ENCODE measurements at places on chromosomes 2 and 18.

DNA sequence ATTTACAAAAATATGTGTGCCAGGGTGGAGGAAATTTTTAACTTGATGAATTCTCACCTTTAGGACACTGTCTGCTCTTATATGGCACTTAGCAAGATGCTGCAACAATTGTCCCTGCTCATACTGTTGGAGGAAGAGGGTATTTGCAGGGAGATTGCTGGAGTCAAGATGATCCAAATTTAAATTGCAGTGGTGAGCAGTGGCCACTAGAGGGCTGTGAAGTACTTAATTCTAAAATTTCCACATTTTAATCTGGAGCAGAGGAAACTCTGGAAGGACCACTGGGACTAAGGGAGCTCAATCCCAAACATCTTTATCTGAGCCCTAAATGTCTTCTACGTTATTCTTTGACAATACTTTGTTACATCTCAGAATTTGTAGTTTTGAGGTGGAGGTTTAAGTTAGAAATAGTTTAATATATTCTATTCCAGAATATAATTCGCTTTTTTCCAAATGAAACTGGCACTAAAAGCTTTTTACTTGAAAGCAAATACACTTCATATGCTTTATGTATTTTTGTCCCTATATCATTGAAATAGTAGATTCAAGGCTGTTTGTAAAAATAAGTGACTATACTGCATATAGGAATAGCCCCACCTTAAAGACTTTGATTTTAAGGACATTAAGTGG is 33.0 kb upstream of the PTH2R start:
- no peaks in the 10 kb centered on the region for H3K4me1 ChIP-seq
- H3K27me3 ChIP-seq, result peaks cover 7% of the 10 kb centered on the region

DNA sequence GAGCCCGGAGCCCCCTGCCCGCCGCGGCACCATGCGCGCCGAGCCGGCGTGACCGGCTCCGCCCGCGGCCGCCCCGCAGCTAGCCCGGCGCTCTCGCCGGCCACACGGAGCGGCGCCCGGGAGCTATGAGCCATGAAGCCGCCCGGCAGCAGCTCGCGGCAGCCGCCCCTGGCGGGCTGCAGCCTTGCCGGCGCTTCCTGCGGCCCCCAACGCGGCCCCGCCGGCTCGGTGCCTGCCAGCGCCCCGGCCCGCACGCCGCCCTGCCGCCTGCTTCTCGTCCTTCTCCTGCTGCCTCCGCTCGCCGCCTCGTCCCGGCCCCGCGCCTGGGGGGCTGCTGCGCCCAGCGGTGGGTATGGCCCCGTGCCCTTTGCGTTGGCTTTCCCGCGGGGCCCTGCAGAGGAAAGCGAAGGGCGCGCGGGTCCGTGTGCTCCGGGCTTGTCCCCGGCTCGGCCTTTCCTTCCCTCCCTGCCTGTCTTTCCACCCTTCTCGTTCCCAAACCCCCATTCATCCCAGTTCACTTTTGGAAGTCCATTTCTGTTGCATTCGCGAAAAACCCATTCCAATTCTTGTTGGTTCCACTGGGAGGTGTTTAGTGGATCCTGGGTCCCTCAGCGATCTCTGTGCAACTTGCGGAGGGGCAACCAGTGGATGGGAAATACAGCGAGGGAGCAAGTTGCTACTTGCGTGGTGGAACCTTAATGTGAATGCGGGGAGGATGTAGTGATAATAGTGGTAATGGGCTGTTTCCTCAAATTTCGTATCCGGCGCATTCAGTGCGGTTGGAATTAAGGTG is 599 bp downstream of the ADAM23 start:
- H3K4me3 ChIP-seq, result no peak overlapping the region
- no peaks in the 10 kb centered on the region for H3K36me3 ChIP-seq
- DNase-seq, result no peak
- no peak overlapping the region for H3K27ac ChIP-seq
- no peaks in the 10 kb centered on the region for H3K4me1 ChIP-seq
- H3K27me3 ChIP-seq, result no peaks in the 10 kb centered on the region

GRCh38 chr2:182229297-182229696 is 197.5 kb downstream of the PDE1A start:
- no peak overlapping the region for H3K27ac ChIP-seq
- no peak overlapping the region for H3K4me3 ChIP-seq

GRCh38 chr2:130286983-130287655 is 55.6 kb upstream of the IMP4 start:
- H3K27ac ChIP-seq, result no peak overlapping the region
- H3K4me1 ChIP-seq, result no peaks in the 10 kb centered on the region
- H3K4me3 ChIP-seq, result no peak overlapping the region
- H3K27me3 ChIP-seq, result no peaks in the 10 kb centered on the region
- H3K36me3 ChIP-seq, result no peaks in the 10 kb centered on the region

DNA sequence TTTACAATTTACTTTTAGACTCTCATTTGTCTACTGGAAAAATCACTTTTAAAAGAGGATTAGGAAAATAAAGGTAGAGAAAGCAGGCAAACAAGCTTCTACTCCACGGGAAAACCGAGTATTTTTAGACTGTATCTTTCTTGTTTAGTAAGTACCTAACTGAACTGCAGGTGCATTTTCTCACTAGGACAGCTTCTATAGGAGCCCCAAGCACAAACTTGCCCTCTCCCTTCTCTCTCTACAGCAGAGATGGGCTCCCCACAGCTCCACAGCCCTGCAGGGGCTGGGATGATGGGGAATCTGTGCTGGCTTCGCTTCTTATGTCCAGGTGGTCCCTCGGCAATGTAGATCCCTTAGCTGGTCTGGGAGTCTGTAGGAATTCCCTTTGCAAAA is 16.2 kb downstream of the PSTPIP2 start:
- H3K4me1 ChIP-seq, result peaks cover 32% of the 10 kb centered on the region
- H3K27ac ChIP-seq, result peak overlapping the region; percentile 83
- H3K4me3 ChIP-seq, result no peak overlapping the region
- H3K36me3 ChIP-seq, result no peaks in the 10 kb centered on the region
- no peak for DNase-seq

- H3K4me3 ChIP-seq, result no peak overlapping the region
- no peak for DNase-seq
- no peaks in the 10 kb centered on the region for H3K27me3 ChIP-seq
- H3K27ac ChIP-seq, result no peak overlapping the region
- peaks cover 100% of the 10 kb centered on the region for H3K36me3 ChIP-seq
Observed at GRCh38 chr2:196149948-196150347, 21.4 kb downstream of the STK17B start.

- no peak for DNase-seq
- no peaks in the 10 kb centered on the region for H3K27me3 ChIP-seq
- H3K36me3 ChIP-seq, result no peaks in the 10 kb centered on the region
- H3K4me3 ChIP-seq, result no peak overlapping the region
Observed at GRCh38 chr2:75006041-75006440, 47.6 kb downstream of the POLE4 start.

DNA sequence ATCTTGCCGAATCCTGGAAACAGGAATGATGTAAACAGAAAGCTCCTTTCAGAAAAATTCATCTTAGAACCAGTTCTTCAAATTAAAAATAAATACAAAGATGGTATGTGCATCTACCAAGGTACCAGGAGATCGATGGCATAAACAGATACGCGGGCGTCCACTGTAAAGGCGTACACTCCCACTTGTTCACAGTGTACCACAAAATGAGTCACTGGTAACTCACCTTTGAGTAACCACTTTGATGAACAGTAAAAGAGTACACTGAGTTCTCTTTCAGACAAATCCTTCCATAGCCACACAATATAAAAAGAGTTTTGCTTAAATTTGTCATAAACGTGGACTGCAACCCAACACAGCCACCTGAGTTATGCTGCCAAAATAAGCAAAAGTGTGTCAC is 128.3 kb downstream of the DNER start:
- peaks cover 8% of the 10 kb centered on the region for H3K27me3 ChIP-seq
- DNase-seq, result no peak
- no peaks in the 10 kb centered on the region for H3K4me1 ChIP-seq
- H3K4me3 ChIP-seq, result no peak overlapping the region

DNA sequence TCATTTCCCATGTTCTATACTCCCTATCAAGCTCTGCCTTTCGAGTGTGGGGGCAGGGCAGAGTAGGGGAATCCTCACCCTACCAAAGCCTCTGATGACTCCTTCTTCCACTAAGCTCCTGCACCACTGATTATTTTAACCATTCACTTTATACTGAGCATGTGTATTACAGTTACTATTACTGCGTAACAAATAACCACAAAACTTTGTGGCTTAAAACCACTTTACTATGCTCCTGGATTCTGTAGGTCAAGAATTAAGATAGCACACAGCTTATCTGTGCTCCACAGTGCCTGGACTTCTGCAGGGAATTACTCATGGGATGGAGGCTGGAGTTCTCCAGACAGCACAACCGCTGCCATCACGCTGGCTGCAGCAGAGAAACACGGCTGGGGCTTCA is 117.4 kb upstream of the DNAJC10 start:
- H3K27ac ChIP-seq, result no peak overlapping the region
- H3K36me3 ChIP-seq, result no peaks in the 10 kb centered on the region
- H3K4me3 ChIP-seq, result no peak overlapping the region
- H3K27me3 ChIP-seq, result peaks cover 4% of the 10 kb centered on the region

DNA sequence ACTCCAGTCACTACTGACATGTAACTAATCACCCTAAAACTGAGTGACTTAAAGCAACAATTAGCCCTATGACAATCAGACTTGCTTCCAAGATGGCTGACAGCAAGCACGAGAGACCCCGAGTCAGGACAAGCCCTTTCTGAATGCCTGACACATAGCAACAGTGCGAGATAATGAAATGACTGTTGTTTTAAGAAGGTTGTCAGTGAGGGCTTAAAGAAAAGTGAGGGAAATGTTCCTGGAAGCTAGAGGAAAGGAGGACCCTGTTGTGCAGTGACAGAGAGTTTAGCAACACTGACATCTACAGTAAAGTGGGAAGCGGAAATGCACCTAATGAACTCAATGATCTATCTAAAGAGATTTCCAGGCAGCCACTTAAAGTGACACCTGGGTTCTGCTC is 163.1 kb downstream of the STK39 start:
- H3K27ac ChIP-seq, result no peak overlapping the region
- no peak for DNase-seq
- peaks cover 7% of the 10 kb centered on the region for H3K4me1 ChIP-seq

DNA sequence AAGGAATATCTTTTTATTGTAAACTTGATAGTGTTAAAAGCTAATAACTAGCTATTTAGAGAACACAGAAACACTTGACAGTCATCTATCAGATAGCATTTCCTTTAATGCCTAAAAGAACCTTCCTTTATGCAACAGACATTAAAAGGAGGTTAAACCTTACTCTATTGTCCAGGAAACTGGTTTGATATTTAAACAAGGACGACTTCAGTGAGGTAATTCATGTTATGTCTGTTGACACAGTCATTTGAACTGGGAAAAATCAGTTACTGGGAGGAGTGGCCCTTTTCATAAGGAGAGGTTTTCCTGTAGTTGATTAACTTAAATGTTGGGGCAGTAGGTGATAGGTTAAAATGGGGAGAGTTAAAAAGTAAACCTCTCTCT is 6.7 kb downstream of the TGIF1 start:
- no peak overlapping the region for H3K4me3 ChIP-seq
- H3K4me1 ChIP-seq, result peaks cover 37% of the 10 kb centered on the region
- H3K36me3 ChIP-seq, result peaks cover 54% of the 10 kb centered on the region
- H3K27me3 ChIP-seq, result no peaks in the 10 kb centered on the region
- H3K27ac ChIP-seq, result no peak overlapping the region
- no peak for DNase-seq

GRCh38 chr2:135005753-135006152 is 41.5 kb downstream of the MAP3K19 start:
- no peaks in the 10 kb centered on the region for H3K27me3 ChIP-seq
- H3K4me1 ChIP-seq, result peaks cover 9% of the 10 kb centered on the region
- no peak overlapping the region for H3K27ac ChIP-seq

DNA sequence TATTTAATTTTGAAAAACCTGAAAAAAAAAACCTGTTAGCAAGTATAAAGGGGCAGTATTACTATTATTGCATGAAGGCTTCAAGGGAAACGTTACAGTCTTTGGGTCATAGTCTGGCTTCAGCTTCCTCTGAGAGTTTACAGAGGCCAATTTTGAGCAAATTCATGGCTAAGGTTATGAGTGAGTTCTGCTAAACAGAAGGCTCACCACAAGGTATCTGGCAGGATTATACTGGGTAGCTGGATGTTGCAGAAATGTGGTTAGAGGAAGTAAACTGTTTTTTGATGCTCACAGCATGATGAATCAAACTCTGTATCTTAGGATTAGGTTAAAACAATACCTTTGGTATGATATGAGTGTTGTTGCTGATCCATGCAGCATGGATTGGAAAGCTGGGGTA is 9.3 kb downstream of the MRPL19 start:
- peaks cover 93% of the 10 kb centered on the region for H3K36me3 ChIP-seq
- no peaks in the 10 kb centered on the region for H3K27me3 ChIP-seq

- peaks cover 14% of the 10 kb centered on the region for H3K27me3 ChIP-seq
- H3K4me1 ChIP-seq, result no peaks in the 10 kb centered on the region
- DNase-seq, result no peak
- H3K4me3 ChIP-seq, result no peak overlapping the region
- H3K27ac ChIP-seq, result no peak overlapping the region
- H3K36me3 ChIP-seq, result no peaks in the 10 kb centered on the region
Observed at GRCh38 chr18:58970943-58971790, 106.5 kb downstream of the ZNF532 start.

GRCh38 chr2:241314226-241315092 is 1.0 kb downstream of the HDLBP start:
- H3K27ac ChIP-seq, result peak overlapping the region; percentile 99
- peaks cover 79% of the 10 kb centered on the region for H3K4me1 ChIP-seq
- peak overlapping the region; percentile 88 for H3K4me3 ChIP-seq
- H3K36me3 ChIP-seq, result peaks cover 16% of the 10 kb centered on the region
- DNase-seq, result no peak
- H3K27me3 ChIP-seq, result no peaks in the 10 kb centered on the region

- H3K4me1 ChIP-seq, result no peaks in the 10 kb centered on the region
- no peaks in the 10 kb centered on the region for H3K36me3 ChIP-seq
- H3K27me3 ChIP-seq, result peaks cover 38% of the 10 kb centered on the region
- DNase-seq, result no peak
Observed at GRCh38 chr2:200367155-200367554, 60.7 kb downstream of the SPATS2L start.

DNA sequence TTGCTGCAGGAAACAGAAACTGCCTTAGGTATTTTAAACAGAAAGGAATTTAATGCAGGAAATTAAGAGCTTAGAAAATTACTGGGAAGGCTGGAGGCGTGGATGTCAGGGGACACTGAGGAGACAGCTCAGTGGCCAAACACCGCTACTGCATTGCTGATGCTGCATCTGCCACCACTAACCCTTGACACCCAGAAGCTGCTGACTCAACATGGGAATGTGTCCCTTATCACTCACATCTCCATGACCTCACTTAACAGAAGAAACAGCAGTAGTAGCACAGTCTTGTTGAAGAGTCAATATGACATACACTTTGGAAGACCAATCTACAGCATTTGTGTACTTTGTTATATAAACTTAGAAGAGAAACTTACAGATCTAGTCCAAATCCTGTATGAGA is 906.1 kb downstream of the SLC4A3 start:
- H3K27ac ChIP-seq, result no peak overlapping the region
- no peak overlapping the region for H3K4me3 ChIP-seq
- DNase-seq, result peak; percentile 4
- H3K27me3 ChIP-seq, result no peaks in the 10 kb centered on the region
- H3K4me1 ChIP-seq, result no peaks in the 10 kb centered on the region
- H3K36me3 ChIP-seq, result no peaks in the 10 kb centered on the region

- no peaks in the 10 kb centered on the region for H3K36me3 ChIP-seq
- DNase-seq, result no peak
- H3K4me3 ChIP-seq, result no peak overlapping the region
- peaks cover 20% of the 10 kb centered on the region for H3K4me1 ChIP-seq
Observed at GRCh38 chr2:100655936-100656534, 93.2 kb downstream of the PDCL3 start.

Data from DND-41 (cell line).